ENCODE measurements at places on chromosomes 12 and 14.

DNA sequence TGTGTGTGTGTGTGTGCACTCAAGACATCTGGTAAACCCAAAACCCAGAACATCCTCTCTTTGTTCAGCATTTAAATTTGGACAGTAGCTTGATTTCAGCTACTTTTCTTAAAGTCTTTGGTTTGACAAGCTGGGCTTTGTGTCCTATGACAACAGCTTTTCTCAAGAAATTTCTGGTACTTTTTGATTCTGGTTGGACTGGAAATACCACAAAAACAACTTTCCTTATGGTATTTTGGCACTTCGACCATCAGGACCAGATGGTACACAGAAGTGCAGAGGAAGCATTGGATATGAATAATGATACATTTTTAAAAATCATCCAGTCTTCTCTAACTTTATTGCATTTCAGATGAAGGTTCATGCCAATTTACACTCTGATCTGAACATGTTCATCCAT lies 286.6 kb upstream of the FLRT2 start:
- no peak for DNase-seq

DNA sequence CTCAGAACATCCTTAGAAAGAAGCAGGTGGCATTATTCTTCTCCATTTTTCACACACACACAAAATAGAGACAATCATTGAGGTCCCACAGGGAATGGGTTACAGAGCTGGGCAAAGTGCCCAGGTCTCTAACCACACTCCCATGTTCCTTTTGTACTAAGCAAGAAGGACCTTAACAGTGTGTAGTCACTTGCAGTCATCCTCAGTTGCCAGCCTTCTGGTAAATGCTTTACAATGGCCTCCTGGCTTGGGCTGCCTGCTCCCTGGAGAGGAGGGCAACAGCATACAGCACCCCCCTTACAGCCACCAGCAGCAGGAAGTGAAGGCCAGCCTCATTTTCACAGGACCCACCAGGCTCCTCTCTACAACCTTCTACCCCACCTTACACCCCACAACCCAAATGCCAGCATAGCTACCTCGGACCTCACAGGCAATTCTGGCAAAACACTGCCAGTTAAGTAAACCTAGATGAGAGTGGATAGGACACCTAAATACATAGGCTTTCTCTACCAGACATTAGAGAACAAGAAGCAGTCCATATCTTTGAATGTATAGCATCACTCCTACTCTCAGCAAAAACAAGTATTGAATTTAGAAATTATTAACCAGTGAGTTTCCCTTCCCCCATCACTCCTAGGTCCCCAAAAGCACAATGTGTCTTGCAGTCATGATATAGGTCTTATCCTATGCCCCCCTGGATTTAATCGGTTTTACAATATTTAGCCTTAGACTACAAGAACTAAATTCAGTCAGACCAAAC lies 88.1 kb downstream of the PPP2R5E start:
- peak; percentile 62 for DNase-seq

- DNase-seq, result no peak
Observed at GRCh38 chr14:103496776-103497175, 25.9 kb downstream of the CKB start.

DNA sequence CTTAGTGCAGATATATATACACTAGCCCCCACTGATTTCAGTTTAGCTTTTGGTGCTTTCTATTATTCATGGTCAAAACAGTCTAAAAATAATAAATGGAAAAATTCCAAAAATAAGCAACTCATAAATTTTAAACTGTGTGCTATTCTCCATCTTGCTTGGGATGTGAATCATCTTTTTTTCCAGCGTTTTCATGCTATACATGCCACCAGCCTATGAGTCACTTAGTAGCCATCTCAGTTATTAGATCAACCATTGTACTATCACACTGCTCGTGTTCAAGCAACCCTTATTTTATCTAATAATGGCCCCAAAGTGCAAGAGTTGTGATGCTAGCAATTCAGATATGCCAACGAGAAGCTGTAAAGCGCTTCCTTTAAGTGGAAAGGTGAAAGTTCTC lies 73.9 kb upstream of the KRR1 start:
- peak; percentile 61 for DNase-seq

DNA sequence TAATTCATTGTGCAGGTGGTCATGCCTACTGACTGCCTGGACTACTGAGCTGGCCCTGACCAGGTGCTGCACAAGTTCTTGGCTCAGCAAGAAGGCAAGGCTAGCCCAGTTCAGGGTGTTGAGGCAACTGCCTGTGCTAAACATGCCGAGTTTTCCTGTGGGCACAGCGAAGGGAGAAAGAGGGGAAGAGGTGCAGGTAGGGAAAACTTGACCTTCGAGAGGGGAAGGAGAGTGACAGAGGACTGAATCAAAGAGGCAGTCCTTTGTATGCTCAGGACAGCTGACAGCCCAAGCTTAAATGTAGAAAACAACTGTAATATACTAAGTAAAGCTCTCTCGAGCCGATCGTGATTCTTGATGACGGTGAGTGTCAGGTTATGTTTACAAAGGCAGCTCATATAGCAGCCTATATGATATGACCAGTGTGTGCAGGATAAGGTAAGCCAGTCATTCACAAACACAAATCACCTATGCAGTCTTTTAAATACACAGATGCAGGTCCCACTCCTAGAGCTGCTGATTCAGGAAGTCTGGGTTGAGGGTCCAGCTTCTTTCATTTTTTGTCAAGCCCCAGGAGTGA lies 2.6 kb downstream of the IRAK3 start:
- DNase-seq, result no peak

DNA sequence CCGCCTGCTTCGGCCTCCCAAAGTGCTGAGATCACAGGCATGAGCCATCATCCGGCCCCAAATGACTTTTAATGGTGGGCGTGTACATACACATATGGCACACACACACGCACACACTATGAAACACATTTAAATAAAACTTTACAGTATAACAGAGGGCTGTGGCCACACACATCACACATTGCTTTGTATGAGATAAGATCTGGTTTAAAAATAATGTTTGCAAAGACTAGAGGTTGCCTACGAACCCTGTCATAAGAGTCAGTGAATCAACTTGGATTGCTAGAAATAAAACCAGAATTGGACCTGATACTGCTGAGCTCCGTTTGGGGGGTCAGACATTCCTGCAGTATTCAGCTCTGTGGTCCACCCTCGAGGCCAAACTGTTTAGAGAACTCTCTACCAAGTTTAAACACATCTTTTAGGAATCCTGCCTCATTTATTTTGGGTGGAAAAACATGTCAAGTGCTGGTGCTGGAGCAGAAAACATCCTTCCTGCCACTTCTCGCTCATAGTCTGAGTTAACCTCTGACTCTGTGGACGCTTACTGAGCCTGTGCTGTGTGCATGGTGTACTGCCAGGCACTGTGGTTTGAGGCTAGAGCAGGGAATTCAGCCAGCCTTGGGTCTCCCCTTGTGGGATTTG lies 47.8 kb upstream of the EML1 start:
- peak; percentile 54 for DNase-seq

- DNase-seq, result no peak
Observed at GRCh38 chr12:55705782-55706402, 1.8 kb downstream of the ITGA7 start.

GRCh38 chr14:69632164-69632563 lies 20.8 kb downstream of the SUSD6 start:
- DNase-seq, result no peak

GRCh38 chr12:130053651-130054069 lies 108.6 kb upstream of the FZD10 start:
- DNase-seq, result no peak

DNA sequence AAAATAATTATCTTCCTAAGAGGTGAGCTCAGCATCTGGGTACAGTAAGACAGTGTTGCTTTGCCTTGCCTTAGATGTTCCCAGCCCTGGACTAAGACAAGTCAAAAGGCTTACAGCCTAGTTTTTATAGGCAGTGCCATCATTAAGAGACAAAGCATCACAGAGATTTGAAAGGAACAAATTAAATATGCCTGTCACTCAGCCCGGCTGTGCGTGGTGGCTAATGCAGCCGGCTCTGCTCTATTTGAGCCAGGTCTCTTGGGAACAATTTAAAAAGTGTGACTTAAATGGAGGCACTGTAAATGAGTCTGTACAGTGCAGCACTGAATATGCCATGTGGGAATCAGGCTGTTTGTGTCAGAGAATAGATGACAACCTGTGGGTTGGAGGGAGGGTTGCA lies 1687.4 kb upstream of the FLRT2 start:
- no peak for DNase-seq

DNA sequence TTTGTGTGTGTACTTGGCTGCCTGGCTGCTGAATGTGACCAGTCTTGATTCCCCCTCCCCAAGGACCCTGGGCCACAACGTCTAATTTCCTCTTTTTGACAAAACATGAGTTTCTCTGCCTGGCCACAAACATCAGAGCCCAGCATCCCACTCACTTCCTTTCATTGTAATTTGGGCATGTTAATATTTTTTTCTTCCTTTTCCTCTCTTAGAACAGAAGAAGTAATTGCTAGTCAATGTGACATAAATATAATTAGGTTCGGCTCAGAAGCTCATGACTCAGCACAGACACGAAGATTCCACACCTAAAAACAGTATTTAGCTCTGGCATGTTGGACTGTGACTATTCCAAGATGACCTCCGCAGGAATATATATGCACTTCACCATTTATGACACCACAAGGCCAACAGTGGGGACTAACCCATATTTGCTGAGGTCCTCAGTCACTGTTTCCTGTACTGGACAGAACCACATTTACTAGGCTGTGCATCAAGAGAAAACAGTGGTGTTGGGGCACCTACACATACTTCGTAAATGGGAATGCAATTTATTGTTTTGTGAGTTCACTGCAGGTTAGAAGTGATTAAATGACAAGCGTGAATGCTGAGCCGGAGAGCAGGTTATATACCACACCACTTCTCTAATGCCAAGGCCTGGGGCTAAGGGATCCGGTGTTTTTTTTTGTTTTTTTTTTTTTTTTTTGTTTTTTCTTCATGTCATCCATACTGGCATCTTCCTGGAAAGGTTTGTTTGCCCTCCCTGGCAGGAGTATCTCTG lies 4.2 kb downstream of the GSG1 start:
- DNase-seq, result peak; percentile 32

DNA sequence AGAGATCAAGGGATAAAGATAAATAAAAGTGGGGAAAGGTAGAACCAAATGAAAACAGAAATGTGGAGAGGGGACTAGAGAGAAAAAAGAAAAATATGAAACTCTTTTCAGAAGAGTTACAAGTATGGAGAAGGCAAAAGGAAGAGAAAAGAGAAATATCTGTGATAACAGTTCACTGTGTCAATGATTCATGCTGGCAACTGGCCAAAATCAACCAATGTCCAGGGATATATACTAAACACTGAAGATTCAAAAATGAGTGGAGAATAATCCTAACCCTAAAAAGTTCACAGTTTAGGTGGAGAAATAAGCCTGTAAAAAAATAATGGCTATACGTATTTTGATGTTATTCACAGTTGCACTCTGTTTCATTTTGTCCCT lies 372.3 kb upstream of the KITLG start:
- peak; percentile 76 for DNase-seq
